SW480 (cell line): ENCODE measurements at places on chromosomes 1 and 21.

GRCh38 chr1:18128298-18128697 lies 20.7 kb downstream of the IGSF21 start:
- no peak for DNase-seq

GRCh38 chr1:25217598-25218232 lies 14.6 kb downstream of the SYF2 start:
- no peak for DNase-seq

DNA sequence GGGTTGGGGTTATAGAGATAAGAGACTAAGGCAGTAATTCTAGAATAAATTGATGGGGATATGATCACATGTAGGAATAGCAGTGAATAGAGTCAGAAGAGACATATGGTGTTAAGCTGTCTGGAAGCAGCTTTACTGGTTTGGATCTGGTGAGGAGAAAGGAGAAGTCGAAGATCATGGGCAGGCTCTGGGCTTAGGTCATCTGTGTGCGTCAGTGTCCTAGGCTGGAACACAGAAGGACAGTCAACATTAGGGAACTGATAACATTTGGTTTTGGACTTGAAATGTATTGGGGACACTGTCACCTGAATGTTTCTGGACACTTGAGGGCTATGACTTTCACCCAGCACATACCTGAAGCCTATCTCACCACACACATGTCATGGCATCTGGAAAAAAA lies 13.9 kb upstream of the GRIK1 start:
- DNase-seq, result no peak

DNA sequence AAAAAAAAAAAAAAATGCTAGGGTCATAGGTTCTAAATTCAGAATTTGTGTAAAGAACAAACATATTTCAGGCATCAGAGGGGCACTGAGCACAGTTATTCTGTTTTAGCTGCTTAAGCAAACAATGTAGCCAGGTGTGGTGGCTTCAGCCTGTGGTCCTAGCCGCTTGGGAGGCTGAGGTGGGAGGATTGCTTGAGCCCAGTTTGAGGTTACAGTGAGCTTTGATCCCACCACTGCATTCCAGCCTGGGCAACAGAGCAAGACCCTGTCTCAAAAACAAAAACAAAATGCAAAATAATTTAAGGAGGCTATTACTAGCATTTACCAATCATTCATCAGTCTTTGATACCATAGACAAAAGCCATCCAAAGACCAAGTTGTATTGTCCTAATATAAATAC lies 49.7 kb upstream of the CDC42BPA start:
- DNase-seq, result no peak

- DNase-seq, result peak; percentile 70
Measured at GRCh38 chr1:108503062-108503733, 53.1 kb downstream of the NBPF6 start.

GRCh38 chr21:42747276-42747701 lies 93.9 kb downstream of the PDE9A start:
- no peak for DNase-seq

DNA sequence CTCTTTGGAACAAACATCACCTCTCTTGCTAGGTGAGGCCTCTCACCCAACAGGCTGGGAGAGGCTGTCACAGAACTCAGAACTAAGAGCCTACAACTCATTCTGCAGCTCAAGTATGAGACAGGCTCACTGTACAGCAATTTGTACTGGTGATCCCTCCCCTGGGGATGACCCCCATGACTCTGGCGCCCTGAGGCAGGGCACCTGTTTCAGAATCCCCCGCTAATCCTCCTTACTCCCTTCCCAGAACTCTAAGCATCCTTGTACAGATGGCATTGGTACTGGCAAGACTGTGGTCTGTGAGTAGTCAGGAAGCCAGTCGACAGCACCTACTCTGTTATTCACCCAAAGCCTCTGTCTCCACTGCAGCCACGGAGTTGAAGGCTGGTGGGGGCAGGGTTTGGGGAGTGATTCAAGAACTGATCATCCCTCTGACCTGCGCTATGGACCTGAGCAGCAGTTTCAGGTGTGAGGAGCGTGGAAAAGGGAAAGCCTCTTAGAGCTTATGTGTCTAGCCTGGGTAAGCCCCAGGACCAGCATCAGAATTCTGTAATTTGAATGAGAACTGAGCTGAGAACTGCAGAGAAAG lies 655.5 kb downstream of the KIF26B start:
- no peak for DNase-seq

- peak; percentile 43 for DNase-seq
Measured at GRCh38 chr1:67610450-67610849, 74.6 kb upstream of the GADD45A start.

DNA sequence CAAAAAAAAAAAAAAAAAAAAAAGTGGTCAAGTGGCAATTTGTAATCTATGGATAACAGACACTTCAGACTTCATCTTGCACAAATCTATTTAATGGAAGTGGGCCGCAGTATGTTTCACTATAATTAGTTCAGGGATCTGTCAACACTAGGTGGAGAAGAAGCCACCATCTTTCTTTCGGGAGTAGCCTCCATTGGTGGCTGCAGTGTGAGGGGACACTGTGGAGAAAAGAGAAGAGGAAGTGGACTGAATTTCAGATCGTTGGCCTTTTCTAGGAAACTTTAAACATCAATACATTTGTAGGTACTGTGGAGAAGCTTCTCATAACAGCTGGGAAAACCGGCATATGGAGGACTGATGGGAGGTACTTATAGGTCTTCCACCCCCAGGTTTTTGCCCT lies 8.0 kb upstream of the ELAPOR1 start:
- no peak for DNase-seq

DNA sequence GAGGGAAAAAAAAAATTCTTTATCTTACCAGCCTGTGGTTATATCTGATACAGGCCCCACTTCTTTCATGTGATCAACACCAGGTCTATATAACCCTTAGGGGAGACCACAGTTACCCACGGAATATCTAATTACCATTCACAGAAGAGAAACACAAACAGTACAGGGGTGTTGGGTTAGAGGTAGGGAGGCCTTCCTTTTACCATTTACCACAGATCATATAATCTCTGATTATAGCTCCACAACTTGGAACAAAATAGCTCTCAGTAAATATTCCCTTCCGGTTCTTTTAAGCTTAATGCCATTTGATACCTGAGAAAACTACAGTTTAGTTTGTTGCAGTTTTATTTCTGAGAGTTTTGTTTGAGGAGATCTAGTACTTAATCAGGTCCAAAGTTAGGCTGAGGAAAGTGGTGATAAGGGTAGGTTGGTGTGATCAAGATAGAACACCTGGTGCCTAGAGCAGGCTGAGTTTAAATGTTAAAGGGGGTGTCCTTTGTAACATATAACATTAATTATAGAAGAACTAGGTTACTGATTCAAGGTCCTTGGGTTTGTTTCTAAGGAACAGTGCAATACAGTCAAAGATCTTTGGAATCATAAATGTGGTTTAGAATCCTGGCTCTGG lies 14.1 kb downstream of the EPB41 start:
- DNase-seq, result peak; percentile 48

DNA sequence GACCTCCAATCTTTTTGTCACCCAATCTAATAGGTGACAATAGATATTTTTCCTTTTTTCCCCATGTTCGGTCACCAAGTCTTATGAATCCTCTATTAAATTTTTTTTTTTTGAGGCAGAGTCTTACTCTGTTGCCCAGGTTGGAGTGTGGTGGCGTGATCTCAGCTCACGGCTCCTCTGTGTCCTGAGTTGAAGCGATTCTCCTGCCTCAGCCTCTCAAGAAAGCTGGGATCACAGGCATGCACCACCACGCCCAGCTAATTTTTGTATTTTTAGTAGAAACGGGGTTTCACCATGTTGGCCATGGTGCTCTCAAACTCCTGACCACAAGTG lies 42.5 kb upstream of the MTF1 start:
- no peak for DNase-seq

- DNase-seq, result peak; percentile 34
Measured at GRCh38 chr21:25421321-25422028, 185.8 kb downstream of the MRPL39 start.

GRCh38 chr1:31196685-31197084 lies 43.0 kb downstream of the NKAIN1 start:
- DNase-seq, result no peak

DNA sequence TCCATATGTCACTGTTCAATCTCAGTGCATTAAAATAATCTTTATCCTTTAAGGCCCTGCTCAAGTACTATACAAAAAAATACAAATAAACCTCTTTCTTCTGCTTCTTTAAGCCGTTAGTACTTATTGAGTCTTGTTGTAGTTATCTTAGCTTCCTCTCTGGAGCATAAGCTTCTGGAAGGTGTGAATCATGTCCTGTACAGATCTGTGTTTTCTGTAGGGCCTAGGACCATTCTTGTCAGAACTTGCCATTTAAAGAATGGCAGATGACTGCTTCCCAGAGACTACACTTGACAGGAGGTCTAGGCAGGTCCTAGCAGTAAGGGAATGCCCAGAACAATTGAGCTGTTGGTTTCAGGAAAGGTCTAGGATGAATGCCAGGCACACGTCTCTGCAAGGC lies 12.9 kb downstream of the NEK7 start:
- DNase-seq, result no peak

GRCh38 chr1:167767761-167768160 lies 46.0 kb downstream of the MPZL1 start:
- no peak for DNase-seq

DNA sequence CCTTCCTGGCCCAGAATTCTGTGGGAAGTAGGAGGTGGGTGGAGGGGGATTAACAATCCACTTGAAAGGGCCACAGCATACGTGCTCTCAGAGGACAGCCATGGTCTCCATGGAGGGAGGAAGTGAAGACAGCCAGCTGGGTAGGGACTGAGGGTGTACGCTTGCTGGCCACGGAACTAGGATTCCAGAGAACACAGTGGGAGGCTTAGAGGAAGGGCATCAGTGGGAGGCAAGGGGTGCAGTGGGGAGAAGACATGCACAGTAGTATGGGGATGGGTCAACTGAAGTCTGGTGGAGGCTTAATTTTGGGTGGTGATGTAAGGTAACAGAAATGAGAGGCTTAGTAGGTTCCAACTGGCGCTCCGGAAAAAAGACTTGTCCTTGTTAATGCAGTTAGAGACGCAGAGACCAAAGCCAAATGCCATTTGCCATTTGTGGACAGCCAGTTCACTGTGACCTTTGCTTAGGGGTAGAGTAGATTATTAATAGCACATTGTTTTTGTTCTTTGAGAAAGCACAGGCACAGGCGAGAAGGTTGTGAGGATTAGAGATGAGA lies 103.0 kb downstream of the ZSCAN20 start:
- DNase-seq, result no peak

GRCh38 chr1:207745285-207745684 lies 6.6 kb upstream of the CD46 start:
- DNase-seq, result no peak

- no peak for DNase-seq
Measured at GRCh38 chr1:2125350-2126211, 69.0 kb downstream of the FAAP20 start.

GRCh38 chr1:90133133-90133532 lies 138.2 kb downstream of the ZNF326 start:
- DNase-seq, result peak; percentile 33

DNA sequence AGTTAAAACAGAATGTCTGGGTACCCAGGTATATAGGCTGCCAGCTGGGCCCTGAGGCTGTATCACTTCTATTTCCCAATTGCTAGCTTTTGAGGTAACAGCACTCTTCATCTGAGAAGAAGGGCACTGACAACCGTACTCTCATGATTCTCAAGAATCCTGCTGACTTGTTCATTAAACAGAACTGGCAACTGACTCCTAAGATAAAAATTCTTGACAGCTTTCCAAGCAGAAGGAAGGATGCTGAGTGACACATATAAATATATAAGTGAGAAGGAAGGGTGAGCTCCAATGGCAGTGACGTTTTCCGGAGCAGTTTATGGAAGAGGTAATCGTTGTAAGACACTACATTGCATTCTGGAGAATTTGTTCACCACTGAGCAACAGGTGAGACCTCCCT lies 48.1 kb upstream of the NRIP1 start:
- DNase-seq, result no peak

DNA sequence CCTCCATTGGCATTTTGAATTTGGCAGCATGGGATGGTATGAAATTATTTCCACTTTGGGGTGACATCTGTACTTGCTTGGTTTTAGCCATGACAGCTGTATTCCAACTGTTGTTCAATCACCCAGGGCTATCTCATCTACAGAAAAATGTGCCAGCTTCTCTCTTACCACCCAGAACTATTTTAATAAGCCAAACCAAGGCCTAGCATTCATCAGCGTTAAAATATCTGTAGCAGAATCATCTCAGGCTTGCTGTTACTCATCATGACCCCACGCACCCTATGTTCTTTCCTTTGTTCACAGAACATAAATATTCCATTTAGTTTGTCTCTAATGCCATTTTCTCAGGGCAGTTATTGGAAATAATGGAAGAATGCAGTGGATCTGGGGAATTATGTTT lies 49.8 kb downstream of the GIPC2 start:
- no peak for DNase-seq

GRCh38 chr1:211648980-211649934 lies 26.2 kb downstream of the NEK2 start:
- peak; percentile 15 for DNase-seq

DNA sequence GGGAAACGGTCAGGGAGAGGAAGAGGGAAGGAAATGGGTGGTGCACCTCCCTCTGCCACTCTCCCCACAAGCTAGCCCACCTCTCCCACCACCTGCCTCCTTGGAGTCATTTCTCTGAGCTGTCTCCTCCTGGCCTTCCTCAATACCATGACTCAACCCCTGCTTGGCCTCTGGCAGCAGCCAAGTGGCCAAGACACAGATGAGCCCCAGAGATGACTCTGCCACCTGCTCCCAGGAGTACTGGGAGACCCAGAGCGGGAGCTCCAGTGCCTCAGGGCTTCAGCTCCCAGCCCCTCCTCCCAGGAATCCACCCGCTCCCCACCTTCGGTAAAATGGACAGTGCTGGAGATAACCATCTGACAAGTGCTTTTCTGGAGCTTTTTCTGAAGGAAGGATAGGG lies 2.6 kb downstream of the S100A16 start:
- peak; percentile 38 for DNase-seq

DNA sequence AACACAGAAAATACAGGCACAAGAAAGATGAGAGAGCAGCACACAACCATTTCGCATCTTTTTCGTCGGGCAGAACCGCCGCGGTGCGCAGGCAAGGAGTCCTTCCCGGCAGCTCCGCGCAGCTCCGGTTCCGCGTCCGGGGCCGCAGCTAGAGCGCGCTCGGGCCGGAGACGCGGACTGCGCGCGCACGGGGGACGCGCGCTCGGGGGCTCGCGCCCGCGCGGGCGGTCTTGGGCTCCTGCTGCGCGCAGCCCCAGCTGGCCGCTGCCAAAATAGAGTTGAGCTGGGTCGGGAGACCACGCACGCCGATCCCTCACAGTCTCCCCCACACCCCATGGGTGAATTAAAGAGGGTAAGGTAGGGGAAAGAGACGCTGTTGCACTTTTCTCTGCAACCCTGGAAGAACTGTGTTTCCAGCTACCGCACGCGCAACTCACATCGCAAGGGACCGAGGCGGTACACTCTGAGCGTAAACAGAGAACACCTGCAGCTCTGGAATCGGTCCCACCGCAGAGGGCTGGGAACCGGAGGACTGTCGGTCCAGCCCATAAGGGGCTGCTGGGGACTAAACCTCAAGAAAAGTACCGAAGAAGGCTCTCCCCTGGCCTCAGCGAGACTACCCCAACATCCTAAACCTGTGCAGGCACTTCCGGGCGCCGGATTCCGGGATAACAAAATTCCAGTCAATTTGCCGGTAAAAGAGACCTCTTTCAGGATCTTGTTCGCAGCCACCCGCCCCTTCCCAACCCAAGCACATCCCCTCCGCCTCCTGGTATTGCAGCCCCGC lies 1.7 kb downstream of the NR5A2 start:
- peak; percentile 39 for DNase-seq
